Sigmoid colon (tissue), 7 donors: ENCODE measurements at places on chromosomes 3 and 15. TPM values are rescaled to one million over a fixed set of nuclear protein-coding genes. Genes with fewer than 3 reads are reported as not detected.
A peak's percentile ranks its signal among the peaks of the same experiment; 100 is the strongest.

The SOX14 gene
- not detected for total RNA-seq

The PLSCR5 gene
- not detected for total RNA-seq

The ARL6IP5 gene
- total RNA-seq, result 126 TPM

The PLA2G4E gene
- not detected for total RNA-seq

The LTF gene
- total RNA-seq, result 0.16 TPM

The ZBTB47 gene
- total RNA-seq, result 61.7 TPM

The SLC38A3 gene
- not detected for total RNA-seq

The NTRK3 gene
- total RNA-seq, result 3.6 TPM

The UBA7 gene
- total RNA-seq, result 41.0 TPM

The CACNA2D3 gene
- total RNA-seq, result 4.6 TPM

The NANOGP8 gene
- total RNA-seq, result not detected

The ATP2B2 gene
- 0.83 TPM for total RNA-seq

The KLHL40 gene
- total RNA-seq, result not detected

The GPR171 gene
- 2.6 TPM for total RNA-seq

DNA sequence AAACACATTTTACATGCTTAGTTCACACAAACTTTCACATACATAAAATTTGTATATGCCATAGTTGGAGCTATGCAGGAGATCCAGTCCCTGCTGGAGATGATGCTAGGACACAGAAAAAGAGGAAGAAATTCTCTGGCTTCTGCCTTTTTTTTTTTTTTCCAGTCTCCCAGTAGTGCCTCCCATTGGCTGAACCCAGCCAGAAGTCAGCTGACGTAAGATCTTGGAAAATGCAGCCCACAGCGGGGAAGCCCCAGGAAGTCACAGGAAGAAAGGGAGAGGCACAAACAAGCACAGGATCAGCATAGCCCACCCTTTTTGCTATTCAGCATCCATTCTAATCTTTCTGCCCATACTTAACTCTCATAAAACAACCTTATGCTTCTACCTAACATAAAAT, 38.5 kb downstream of the SCN11A start:
- no peaks in the 10 kb centered on the region for H3K36me3 ChIP-seq
- no peaks in the 10 kb centered on the region for H3K27me3 ChIP-seq
- no peak overlapping the region for H3K27ac ChIP-seq
- H3K4me3 ChIP-seq, result no peak overlapping the region
- DNase-seq, result no peak
- no peaks in the 10 kb centered on the region for H3K4me1 ChIP-seq

GRCh38 chr3:177181418-177181817, 15.9 kb downstream of the TBL1XR1 start:
- H3K4me3 ChIP-seq, result no peak overlapping the region
- no peak for DNase-seq
- no peaks in the 10 kb centered on the region for H3K36me3 ChIP-seq

DNA sequence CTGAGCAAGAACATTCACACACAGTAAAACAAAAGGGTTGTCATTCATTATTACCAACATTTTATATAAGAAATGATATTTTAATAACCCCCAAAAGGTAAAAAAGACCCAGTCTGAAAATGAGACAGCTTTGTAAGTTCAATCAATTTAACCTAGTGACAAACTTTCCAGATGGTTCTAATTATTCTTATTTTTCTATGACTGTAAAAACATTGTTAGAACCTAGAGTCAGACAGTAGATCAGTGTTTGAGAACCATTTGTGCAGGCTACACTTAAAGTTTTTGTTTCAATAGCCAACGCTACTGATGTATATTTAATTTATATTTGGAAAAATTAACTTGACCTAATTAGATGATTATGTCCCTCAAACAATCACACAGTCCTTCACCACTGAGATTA, 708.4 kb upstream of the CBLB start:
- no peak overlapping the region for H3K27ac ChIP-seq
- H3K4me3 ChIP-seq, result no peak overlapping the region
- DNase-seq, result no peak
- no peaks in the 10 kb centered on the region for H3K36me3 ChIP-seq
- H3K27me3 ChIP-seq, result no peaks in the 10 kb centered on the region

GRCh38 chr3:10438902-10439610, 66.3 kb downstream of the ATP2B2 start:
- no peak overlapping the region for H3K4me3 ChIP-seq
- no peak overlapping the region for H3K27ac ChIP-seq
- H3K4me1 ChIP-seq, result no peaks in the 10 kb centered on the region

- no peaks in the 10 kb centered on the region for H3K36me3 ChIP-seq
- H3K4me1 ChIP-seq, result no peaks in the 10 kb centered on the region
- H3K27ac ChIP-seq, result no peak overlapping the region
- no peak overlapping the region for H3K4me3 ChIP-seq
These were observed 68.9 kb downstream of the SYN2 start for GRCh38 chr3:12073106-12073505.

GRCh38 chr3:183430325-183430957, 2.0 kb upstream of the MCF2L2 start:
- no peak overlapping the region for H3K4me3 ChIP-seq
- no peaks in the 10 kb centered on the region for H3K27me3 ChIP-seq
- H3K36me3 ChIP-seq, result no peaks in the 10 kb centered on the region
- H3K27ac ChIP-seq, result no peak overlapping the region
- no peak for DNase-seq

GRCh38 chr3:64064804-64065203, 41.5 kb upstream of the PSMD6 start:
- no peaks in the 10 kb centered on the region for H3K36me3 ChIP-seq
- no peak overlapping the region for H3K27ac ChIP-seq
- H3K4me3 ChIP-seq, result no peak overlapping the region
- DNase-seq, result no peak

GRCh38 chr3:58340594-58341244, 8.0 kb downstream of the PXK start:
- H3K36me3 ChIP-seq, result no peaks in the 10 kb centered on the region
- H3K27me3 ChIP-seq, result no peaks in the 10 kb centered on the region
- H3K4me1 ChIP-seq, result peaks cover 9% of the 10 kb centered on the region
- DNase-seq, result no peak

- no peak overlapping the region for H3K4me3 ChIP-seq
- no peaks in the 10 kb centered on the region for H3K4me1 ChIP-seq
- H3K27ac ChIP-seq, result no peak overlapping the region
- DNase-seq, result no peak
- no peaks in the 10 kb centered on the region for H3K27me3 ChIP-seq
- H3K36me3 ChIP-seq, result no peaks in the 10 kb centered on the region
These were observed 4.7 kb upstream of the CEP97 start for GRCh38 chr3:101719604-101720185.

DNA sequence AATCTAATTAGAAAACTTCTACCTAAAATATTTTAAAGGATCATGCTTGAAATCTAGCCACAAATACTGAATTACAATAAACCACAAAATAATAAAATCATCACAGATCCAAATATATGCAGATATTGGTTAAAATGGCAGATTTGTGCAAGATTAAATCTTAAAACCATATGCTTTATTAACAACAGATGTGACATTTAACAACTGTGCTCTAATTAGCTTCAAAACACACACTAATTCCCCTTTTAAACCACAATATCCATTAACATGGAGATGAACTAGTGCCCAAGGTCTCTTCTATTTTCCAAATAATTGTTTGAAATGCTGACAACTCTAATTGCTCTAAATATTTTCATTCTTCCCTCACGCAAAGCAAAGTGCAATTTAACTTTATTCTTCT, 1530.3 kb downstream of the SI start:
- H3K4me3 ChIP-seq, result no peak overlapping the region
- H3K36me3 ChIP-seq, result no peaks in the 10 kb centered on the region
- no peak for DNase-seq
- no peaks in the 10 kb centered on the region for H3K27me3 ChIP-seq

DNA sequence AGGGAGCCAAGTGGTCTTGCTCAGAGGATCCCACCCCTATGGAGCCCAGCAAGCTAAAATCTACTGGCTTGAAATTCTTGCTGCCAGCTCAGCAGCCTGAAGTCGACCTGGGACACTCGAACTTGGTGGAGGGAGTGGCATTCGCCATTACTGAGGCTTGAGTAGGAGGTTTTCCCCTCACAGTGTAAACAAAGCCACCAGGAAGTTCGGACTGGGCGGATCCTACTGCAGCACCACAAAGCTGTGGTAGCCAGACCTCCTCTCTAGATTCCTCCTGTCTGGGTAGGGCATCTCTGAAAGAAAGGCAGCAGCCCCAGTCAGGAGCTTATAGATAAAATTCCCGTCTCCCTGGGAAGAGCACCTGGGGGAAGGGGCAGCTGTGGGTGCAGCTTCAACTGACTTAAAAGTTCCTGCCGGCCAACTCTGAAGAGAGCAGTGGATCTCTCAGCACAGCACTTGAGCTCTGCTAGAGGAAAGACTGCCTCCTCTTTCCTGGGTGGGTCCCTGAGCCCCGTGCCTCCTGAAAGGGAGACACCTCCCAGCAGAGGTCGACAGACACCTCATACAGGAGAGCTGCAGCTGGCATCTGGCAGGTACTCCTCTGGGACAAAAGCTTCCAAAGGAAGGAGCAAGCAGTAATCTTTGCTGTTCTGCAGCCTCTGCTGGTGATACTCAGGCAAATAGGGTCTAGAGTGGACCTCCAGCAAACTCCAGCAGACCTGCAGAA, 576.3 kb upstream of the NECTIN3 start:
- H3K4me3 ChIP-seq, result no peak overlapping the region
- no peak overlapping the region for H3K27ac ChIP-seq
- H3K36me3 ChIP-seq, result no peaks in the 10 kb centered on the region
- no peaks in the 10 kb centered on the region for H3K27me3 ChIP-seq
- H3K4me1 ChIP-seq, result no peaks in the 10 kb centered on the region

GRCh38 chr15:84658788-84659411, 901 bp upstream of the NMB start:
- H3K27me3 ChIP-seq, result no peaks in the 10 kb centered on the region
- peaks cover 18% of the 10 kb centered on the region for H3K4me1 ChIP-seq
- no peaks in the 10 kb centered on the region for H3K36me3 ChIP-seq
- DNase-seq, result no peak
- peak overlapping the region; percentile 35 for H3K4me3 ChIP-seq

DNA sequence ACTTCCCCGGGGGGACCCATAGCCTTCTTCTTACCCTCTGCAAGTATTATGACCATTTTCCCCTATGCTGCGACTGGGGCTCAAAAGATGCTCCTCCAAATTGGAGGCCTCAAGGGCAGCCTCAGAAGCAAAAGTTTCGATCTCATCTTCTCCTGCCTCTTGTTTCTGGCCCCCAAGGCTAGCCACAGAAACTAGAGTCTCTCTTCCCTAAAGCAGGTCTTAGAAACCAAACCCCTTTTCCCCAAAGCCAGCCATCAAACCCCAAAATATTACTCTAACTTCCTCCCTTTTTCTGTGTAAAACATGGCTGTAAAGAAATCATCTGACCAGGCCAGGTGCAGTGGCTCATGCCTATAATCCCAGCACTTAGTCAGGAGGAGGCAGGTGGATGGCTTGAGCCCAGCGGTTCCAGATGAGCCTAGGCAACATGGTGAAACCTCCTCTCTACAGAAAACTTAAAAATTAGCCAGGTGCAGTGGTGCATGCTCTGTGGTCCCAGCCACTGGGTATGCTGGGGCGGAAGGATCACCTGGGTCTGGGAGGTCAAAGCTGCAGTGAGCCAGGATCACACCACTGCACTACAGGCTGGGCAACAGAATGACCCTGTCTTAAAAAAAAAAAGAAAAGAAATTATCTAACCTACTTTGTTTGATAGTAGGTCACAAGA, 36.7 kb upstream of the MFGE8 start:
- no peaks in the 10 kb centered on the region for H3K4me1 ChIP-seq
- H3K4me3 ChIP-seq, result no peak overlapping the region
- H3K27me3 ChIP-seq, result no peaks in the 10 kb centered on the region
- no peak overlapping the region for H3K27ac ChIP-seq
- no peak for DNase-seq

DNA sequence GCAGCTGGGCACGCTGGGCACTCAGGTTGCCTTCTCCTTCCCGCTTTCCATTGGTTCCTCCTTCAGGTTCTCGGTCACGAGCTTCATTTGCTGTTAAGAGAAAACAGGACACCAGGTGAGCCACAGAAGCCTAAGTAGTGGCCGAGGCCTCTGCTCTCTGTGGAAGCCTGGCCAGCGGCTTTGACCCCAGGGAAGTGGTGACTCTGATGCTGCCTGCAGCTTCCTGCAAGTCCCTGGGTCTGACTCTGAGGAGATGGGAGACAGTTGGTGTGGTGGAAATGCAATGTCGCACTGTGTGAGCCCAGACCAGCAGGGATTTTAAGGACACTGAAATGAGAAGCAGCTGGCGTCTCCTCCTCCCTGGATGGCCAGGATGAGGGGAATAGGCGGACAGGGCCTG, 80.5 kb downstream of the SNRK start:
- H3K4me1 ChIP-seq, result no peaks in the 10 kb centered on the region
- no peaks in the 10 kb centered on the region for H3K27me3 ChIP-seq
- H3K36me3 ChIP-seq, result peaks cover 6% of the 10 kb centered on the region
- H3K27ac ChIP-seq, result no peak overlapping the region
- H3K4me3 ChIP-seq, result no peak overlapping the region
- no peak for DNase-seq

- H3K4me1 ChIP-seq, result no peaks in the 10 kb centered on the region
- no peak for DNase-seq
- no peaks in the 10 kb centered on the region for H3K36me3 ChIP-seq
- no peak overlapping the region for H3K27ac ChIP-seq
These were observed 88.8 kb upstream of the TSEN2 start for GRCh38 chr3:12395349-12396012.

- peak overlapping the region; percentile 97 for H3K27ac ChIP-seq
- H3K4me3 ChIP-seq, result peak overlapping the region; percentile 71
- no peaks in the 10 kb centered on the region for H3K27me3 ChIP-seq
- peaks cover 42% of the 10 kb centered on the region for H3K4me1 ChIP-seq
- DNase-seq, result peak; percentile 81
These were observed 634 bp downstream of the MINDY2 start for GRCh38 chr15:58771621-58772250.

- no peak for DNase-seq
- H3K27me3 ChIP-seq, result no peaks in the 10 kb centered on the region
- H3K4me3 ChIP-seq, result no peak overlapping the region
- no peak overlapping the region for H3K27ac ChIP-seq
- no peaks in the 10 kb centered on the region for H3K36me3 ChIP-seq
These were observed 58.7 kb downstream of the CLDN11 start for GRCh38 chr3:170477395-170477794.

GRCh38 chr15:89593018-89593417, 17.7 kb downstream of the TICRR start:
- no peaks in the 10 kb centered on the region for H3K27me3 ChIP-seq
- no peak overlapping the region for H3K27ac ChIP-seq
- DNase-seq, result no peak
- H3K36me3 ChIP-seq, result no peaks in the 10 kb centered on the region

- H3K4me1 ChIP-seq, result no peaks in the 10 kb centered on the region
- H3K27me3 ChIP-seq, result no peaks in the 10 kb centered on the region
- H3K4me3 ChIP-seq, result no peak overlapping the region
- DNase-seq, result no peak
- no peaks in the 10 kb centered on the region for H3K36me3 ChIP-seq
These were observed 500.9 kb upstream of the MDFIC2 start for GRCh38 chr3:70813311-70813710.

- no peaks in the 10 kb centered on the region for H3K36me3 ChIP-seq
- H3K27ac ChIP-seq, result no peak overlapping the region
- peaks cover 35% of the 10 kb centered on the region for H3K4me1 ChIP-seq
- no peak overlapping the region for H3K4me3 ChIP-seq
These were observed 95.7 kb downstream of the PRICKLE2 start for GRCh38 chr3:64129581-64129980.
